ENCODE measurements at places on chromosomes 2 and 18. TPM values are rescaled to one million over a fixed set of nuclear protein-coding genes. Genes with fewer than 3 reads are reported as not detected.

Gene CCDC178
- total RNA-seq, result 0.80 TPM

Gene TLX2
- not detected for total RNA-seq

Gene KCNF1
- 0.42 TPM for total RNA-seq

Gene GAREM1
- total RNA-seq, result 1.1 TPM

Gene MAPK4
- total RNA-seq, result not detected

Gene FTCDNL1
- 0.27 TPM for total RNA-seq

Gene GPAT2
- 6.6 TPM for total RNA-seq

Gene DNAJB2
- 27.3 TPM for total RNA-seq

Gene MARCO
- total RNA-seq, result not detected

Gene COBLL1
- 38.4 TPM for total RNA-seq

Gene KLF11
- total RNA-seq, result 11.0 TPM

Gene VWA3B
- not detected for total RNA-seq

Gene NXPH2
- total RNA-seq, result not detected

Gene GREB1
- total RNA-seq, result 0.23 TPM

Gene ZSCAN30
- 14.6 TPM for total RNA-seq

Gene CRYGC
- not detected for total RNA-seq

- peak; percentile 85 for DNase-seq
Measured at GRCh38 chr2:101831351-101831865, 133.9 kb downstream of the MAP4K4 start.

- DNase-seq, result no peak
Measured at GRCh38 chr2:40276076-40276475, 175.8 kb downstream of the SLC8A1 start.

GRCh38 chr2:84703831-84704230, 177.1 kb downstream of the TRABD2A start:
- no peak for DNase-seq

DNA sequence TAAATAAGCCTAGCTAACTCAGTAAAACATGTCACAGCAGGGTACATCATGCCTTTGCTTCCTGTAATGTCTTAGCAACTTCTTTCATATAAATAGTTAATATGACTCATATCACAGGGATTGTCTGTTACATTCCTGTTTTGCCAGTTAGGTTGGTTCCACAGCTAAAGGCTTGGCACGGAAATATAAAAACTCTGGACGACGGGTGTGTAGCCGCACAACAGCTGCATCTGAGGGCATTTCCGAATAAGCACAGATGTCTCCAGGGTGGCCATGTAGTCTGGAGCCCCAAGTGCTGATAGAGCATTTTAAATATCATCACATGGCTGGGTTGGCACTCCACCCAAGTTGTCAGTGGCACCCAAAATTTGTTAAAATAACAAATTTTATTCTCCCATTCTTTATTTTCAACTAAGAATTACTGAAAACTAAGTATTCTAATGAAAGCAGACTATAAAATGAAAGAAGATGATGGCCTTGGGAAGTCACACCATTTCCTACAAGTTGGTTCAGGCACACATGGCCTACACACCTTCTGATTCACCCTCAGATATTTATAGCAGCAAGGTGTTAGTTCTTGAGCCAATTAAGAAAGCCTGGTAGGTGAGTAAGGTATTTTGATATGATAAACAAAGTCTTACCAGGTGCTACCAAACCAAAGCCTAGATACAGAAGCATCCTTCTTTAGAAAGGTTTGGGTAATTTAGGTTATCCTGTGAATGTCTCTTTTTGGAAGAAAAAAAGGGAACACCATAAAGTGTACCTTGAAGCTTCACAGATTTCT, 61.8 kb upstream of the STK17B start:
- DNase-seq, result peak; percentile 93

GRCh38 chr2:230537531-230537976, 121.6 kb downstream of the SP100 start:
- DNase-seq, result no peak

DNA sequence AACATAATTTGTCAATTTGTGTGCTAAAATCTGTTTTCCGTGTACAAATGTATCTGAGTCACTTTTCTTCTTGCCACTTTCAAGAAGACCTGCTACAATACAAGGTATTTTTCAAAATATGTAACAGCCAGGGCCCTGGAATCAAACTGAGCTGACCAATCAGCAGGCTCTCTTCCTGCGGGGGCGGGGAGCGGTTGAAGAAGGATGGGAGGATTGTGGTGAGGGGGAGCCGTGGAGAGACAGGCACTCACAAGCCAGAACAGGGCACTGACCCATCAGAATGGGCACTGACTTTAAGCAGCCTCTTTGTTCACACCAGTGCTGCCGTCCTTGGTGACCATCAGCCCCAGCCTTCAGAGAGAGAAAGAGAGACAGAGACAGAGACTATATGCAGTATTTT, 40.6 kb upstream of the CCNYL1 start:
- DNase-seq, result no peak

GRCh38 chr2:5022061-5022460, 670.1 kb upstream of the SOX11 start:
- no peak for DNase-seq

DNA sequence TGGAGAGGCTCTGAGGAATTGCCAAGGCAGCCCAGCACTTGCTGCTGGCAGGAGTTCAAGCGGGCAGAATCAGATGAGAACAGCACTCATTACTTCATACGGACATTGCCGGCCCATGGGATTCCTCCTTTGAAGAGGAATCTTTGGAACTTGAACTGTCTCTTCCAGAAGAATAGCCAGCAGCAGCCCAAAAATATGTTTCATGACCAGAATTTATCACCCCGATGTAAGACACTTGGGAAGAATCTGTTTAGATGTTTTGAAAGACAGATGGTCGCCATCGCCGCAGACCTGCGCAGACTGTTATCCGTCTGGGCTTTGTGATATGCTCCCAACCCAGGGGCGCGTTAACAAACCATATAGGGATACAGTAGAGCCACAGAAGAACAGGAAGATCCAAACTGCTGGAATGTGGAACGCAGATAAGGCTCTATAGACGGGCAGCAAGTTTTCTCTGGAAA, 3.7 kb upstream of the ADI1 start:
- peak; percentile 75 for DNase-seq

DNA sequence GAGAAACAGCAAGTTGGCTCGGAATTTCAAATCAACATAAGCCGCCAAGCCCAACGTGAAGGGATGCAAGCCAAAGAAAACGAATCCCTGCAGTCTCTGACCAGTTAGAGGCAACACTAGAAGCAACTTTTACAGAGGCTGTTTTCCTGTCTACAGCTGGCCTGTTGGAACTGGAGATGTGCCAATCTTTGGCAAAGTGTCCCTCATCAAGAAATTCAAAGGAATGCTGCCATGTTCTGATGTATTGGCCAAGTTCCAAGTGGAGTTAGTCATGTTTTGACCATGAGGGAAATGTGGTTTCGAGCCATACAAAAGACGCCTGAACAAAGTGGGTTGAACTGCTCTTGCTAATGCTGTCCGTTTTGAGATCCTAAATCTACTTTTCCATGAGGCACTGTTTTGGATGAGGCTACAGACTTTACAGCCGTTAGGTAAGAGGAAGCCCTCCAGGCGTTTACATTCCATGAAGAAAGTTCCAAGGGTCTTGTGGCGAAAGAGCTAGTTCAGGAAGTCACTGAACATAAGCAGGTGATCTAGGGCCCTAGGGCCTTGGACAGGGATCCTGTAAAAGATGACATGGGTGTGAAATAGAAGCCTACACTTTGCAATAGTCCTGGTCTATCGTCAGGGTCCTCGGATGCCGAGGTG, 140.7 kb upstream of the PXDN start:
- DNase-seq, result peak; percentile 3

DNA sequence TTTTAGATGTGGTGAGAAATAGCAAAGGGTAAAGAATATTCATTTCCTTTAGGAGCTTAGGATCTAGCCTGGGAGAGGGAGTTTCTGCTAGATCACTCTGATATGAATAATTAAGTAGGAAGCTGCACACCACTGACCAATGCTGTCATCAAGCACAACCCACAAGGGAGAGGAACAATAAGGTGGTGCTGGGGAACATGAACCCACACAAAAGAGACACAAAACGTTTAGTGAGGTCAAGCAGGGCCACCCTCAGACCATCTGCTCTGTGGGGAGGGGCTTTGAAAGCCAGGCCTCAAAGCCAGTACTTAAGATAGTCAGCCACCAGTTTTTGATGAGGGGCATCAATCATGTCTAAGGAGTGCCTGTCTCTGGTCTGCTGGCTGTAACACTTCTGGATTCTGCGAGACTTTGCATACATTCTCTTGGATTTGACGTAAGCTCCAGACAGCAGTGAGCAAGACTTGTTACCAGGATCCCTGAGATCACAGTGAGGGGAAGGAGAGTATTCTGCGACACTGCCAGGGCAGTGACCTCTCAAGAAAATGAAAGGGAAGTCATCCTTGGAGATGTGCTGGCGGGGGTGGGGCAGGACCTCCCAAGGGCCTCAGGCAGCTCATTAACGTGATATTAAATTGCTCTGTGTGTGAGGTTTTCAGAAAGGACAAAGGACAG, 127.0 kb downstream of the CCBE1 start:
- no peak for DNase-seq

DNA sequence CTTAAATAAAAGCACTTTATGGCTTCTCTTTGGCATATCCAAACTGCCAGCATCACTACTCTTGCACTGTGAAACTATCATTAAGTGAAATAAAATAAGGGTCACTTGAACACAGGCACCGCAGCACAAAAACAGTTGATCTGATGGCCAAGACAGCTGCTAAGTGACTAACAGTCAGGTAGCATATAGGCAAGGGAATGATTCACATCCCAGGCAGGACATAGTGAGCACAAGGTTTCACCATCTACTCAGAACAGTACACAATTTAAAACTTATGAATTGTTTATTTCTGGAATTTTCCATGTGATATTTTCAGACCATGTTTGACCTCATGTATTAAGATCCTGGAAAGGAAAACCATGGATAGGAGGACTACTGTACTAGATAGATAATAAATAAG, 214.2 kb downstream of the MREG start:
- peak; percentile 39 for DNase-seq

GRCh38 chr2:10465910-10466309, 17.8 kb upstream of the ODC1 start:
- no peak for DNase-seq

GRCh38 chr2:240153418-240153817, 13.0 kb upstream of the OTOS start:
- no peak for DNase-seq

- no peak for DNase-seq
Measured at GRCh38 chr2:172953411-172953810, 122.2 kb upstream of the MAP3K20 start.

- no peak for DNase-seq
Measured at GRCh38 chr2:130374587-130375290, 18.9 kb downstream of the PTPN18 start.

DNA sequence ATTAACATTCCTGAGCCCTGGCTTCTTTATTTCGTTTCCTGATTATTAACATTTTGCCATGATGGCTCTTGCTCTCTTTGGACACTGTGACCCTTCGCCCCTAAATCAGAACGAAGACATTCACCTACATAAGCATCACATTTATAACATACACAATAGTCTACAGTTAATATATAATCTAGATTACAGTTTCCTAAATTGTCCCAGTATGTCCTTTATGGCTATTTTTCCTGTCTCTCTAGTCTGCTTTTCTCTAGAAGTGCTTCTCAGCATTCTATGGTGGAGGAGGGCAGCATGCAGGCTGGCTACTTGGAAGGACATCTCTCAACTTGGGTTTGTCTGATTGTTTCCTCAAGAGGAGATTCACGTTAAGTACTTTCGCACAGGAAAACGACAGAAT, 49.9 kb downstream of the FAM210A start:
- no peak for DNase-seq

DNA sequence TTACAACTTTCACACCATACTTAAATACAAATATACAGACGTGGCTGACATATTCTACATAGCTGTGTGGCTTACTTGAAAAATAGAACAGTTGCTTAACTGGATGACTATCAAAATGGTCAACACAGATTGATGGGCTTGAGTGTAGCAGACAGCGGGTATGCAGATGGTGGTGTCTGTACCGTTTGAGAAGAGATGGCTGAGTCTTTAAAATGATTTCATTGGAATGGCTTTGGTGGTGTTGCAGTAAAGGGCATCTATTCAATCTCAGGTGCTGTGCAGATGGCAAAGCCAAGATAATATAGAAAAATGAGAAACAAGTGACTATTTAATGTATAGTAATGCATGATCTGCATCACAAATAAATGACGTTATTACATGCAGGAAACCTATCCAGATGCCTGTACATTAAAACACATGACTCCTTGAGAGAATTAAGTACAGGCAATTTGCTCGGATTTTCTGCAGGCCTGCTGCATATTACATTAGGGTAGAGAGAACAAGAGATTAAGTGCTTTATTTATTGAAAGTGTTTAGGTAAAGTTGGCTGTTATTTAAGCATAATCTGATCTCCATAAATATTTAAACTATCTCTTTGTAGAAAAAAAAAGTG, 68.5 kb downstream of the AGPS start:
- no peak for DNase-seq

GRCh38 chr2:65031341-65032018, 24.7 kb upstream of the CEP68 start:
- peak; percentile 71 for DNase-seq

GRCh38 chr2:1912771-1913170, 168.5 kb upstream of the PXDN start:
- DNase-seq, result no peak

DNA sequence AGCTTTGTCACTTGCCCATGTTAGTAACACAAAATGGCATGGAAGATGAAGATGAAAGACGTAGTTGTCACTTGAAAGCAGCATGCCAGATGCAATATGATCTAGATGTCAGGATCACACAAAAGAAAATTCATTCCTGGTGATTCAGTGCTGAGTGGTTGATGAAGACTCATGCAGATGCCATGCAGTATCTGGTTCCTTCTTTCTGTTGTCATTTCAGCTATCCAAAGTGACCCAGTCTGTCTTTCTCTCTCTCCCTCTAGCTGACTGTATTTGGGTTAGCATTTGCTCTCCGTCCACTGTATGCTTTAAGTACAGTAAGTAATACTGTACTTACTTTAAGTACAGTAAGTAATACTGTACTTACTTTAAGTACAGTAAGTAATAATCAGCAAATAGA, 50.4 kb downstream of the TTN start:
- no peak for DNase-seq

DNA sequence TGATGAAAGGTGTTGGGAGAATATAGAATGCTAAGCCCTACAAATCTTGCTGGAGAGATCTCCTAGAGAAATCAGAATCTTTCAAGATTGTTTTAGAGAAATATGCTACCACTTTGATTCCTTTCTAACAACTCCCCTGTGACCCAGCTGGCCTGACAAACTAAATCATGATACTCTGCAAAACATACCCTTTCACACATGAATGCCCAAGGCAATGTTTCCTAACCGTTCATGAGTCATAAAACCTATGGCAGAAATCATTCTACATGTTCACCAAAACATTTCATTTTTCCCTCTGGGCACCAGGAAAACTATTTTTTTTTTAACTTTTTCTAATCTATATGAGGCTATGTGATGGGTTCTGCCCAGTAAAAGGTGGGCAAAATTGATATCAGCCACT, 77.8 kb upstream of the SETBP1 start:
- no peak for DNase-seq

DNA sequence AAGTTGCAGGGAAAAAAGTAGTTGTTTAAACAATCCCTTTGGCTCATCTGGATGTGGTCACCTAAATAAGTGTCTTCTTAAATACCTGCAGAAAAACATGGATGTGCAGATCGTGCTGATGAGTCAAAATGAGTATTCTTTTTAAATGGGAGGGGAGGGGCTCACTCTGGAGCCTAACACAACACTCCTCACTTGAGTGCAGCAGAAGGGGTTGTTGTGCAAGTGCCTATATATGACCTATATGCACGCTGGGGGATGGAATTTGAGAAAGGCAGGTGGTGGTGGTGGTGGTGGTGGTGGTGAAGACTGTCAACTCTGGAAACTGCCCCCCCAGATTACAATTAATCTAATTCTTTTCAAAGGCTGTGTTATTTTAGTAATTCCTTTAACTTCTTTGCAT, 77.9 kb upstream of the FAM124B start:
- no peak for DNase-seq

Data from endothelial cell of umbilical vein (primary cell).